Activated CD4-positive, alpha-beta T cell treated with anti-CD3 and anti-CD28 coated beads, Interleukin-2, Interleukin-4, amounts not matched to agents 100 ng/mL and 50 ng/mL, durations not matched to agents 16 hours and 8 hours (primary cell): ENCODE measurements at places on chromosomes 1 and 21.

DNA sequence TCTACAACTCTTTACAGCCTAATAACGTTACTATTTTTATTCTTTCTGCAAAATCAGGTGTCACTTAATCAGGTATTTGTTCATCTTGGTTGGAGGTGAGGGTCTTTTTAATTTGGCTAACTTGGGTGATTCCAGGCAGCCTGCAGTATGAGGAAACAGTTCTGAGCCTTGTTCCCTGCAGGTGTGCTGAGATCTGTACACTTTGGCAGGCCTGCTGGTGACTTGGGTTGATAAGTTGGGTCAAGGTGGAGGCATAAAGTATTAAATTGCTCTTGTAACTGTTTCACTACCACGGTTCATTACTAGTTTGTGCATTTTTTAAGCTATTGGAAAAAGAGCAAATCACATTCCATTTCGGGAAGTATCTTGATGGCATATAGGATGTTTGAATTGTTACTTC lies 10.0 kb downstream of the MAP3K21 start:
- DNase-seq, result no peak

- DNase-seq, result no peak
These were observed 27.5 kb downstream of the TMEM51 start for GRCh38 chr1:15180945-15181523.

DNA sequence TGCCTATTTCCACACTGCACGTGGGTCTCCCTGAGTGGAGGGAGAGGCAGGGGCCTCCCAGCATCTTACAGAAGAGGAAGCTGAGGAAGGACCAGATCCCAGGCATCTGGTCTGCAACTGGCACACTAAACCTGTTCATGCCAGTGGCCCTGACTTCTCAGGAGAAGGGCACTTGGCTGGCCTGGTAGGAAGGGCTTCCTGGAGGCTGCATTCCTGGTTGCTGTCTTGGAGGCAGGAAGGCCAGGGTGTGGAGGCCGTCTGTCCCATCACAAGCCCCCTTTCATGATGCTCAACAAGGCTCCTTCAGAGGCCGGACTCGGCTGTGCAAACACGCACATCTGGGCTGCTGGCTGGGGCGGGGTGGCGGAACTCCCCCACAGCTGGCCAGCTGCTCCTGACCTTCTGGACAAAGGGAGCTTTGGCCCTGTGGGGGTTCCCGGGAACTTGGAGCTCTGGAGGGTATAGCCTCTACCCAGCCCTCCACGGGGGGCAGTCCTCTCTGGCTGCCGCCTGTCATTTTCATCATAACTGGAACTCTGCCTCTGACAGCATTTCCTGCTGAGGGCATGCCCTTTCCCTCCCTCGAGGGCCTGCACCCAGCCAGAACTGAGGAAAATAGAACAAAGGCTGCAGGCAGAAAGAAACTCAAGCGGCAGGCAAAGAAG lies 39.2 kb upstream of the POU3F1 start:
- no peak for DNase-seq

DNA sequence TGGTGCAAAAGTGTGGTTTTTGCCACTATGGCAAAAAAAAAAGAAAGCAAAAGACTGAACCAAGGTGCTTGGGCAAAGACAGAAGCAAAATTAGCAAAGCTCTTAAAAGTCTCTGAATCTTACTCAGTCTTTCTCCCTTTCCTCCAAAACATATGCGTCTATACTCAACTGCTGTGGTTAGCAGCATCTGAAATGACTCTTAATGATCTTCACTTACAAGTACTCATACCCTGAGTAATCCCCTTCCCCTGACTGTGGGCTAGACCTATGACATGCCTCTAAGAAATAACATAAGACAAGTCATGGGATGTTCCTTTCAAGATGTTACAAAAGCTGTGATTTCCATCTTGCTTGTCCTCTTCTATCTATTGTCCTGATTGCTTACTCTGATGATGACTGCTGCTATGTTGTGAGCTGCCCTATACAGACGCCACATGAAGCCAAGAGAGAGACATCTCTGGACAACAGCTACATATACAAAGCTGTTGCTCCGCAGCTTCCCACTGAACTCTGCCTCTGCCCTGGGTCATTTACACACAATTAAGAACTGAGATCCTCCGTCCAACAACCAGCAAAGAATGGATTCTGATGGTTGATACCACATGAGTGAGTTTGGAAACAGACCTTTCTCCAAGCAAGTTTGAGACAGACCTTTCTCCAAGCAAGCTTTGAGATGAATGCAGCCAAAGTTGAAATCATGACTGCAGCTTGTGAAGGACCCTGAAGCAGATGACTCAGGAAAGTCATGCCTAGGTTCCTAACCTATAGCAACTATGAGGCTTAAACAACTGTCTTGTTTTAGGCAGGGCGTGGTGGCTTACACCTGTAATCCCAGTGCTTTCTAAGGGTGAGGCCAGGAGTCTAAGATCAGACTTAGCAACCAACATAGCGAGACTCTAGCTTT lies 55.2 kb downstream of the PUM1 start:
- peak; percentile 88 for DNase-seq

DNA sequence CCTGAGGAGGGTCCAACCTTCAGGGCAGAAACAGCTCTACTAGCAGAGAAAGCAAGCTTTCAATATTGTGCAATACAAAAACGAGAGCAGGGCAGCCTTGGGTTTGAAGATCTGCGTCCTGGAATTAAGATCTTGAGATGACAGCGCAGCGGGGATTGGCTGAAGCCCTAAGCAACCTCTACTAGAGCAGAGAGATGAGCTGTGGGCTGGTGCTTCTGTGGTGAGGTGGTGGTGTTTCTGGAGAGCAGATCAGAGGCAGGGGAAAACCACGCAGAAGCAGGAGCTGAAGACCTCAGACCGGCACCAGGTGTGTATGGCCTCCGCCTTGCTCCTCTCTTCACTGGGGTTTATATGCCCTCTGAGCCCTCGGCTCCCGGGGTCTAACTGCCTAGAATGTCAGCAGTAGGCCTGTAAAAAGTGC lies 12.5 kb downstream of the TRAF3IP3 start:
- DNase-seq, result peak; percentile 97

DNA sequence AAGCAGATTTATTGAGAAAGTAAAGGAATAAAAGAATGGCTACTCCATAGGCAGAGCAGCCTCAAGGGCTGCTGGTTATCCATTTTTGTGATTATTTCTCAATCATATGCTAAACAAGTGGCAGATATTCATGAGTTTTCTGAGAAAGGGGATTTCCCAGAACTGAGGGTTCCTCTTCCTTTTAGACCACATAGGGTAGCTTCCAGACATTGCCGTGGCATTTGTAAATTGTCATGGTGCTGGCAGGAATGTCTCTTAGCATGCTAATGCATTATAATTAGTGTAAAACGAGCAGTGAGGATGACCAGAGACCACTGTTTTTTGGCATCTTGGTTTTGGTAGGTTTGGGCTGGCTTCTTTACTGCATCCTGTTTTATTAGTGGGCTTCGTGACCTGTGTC lies 16.8 kb upstream of the FMN2 start:
- DNase-seq, result no peak

GRCh38 chr1:210456731-210457255 lies 128.1 kb downstream of the HHAT start:
- DNase-seq, result no peak

DNA sequence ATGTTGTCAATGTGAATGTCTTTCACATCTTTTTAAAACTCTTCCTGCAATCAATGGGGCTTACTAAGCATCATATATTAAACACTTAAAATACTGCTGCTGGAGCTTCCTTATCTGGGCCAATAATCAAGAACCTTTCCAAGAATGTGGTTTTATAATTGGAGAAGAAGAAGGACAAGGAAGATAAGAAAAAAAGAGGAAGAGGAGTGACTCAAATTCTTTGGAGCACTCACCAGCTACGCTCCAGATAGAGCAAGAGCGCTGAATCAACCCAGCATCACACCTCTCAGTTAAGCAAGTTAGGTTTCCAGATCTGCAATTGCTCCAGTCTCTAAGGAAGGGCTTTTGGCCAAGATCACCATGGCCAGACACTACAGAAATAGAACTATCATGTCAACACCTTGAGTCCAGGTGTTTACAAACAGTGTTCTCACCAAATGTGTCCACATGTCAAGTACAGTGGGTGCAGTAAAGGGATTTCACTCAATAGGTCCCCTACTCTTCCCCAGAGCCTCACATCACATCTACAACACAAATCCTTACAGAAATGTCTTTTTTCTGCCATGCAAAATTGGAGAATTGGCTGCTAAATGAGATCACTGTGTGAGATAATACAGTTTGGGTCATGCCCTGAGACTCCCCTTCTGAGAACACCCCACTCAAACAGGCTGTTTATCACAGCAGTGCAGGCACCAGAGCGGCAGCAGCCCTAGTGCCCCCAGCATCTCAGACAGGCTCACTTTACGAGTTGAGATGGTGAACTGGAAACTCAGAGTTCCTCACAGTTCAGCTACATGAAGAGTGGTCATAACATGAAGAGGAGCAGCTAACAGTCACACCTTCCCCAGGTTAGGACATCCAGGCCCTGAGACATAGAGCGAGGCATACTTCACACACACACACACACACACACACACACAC lies 1.7 kb upstream of the SPRR2B start:
- no peak for DNase-seq

GRCh38 chr1:245133995-245134715 lies 20.6 kb upstream of the KIF26B start:
- no peak for DNase-seq

GRCh38 chr1:214658785-214659184 lies 55.8 kb downstream of the CENPF start:
- DNase-seq, result no peak

DNA sequence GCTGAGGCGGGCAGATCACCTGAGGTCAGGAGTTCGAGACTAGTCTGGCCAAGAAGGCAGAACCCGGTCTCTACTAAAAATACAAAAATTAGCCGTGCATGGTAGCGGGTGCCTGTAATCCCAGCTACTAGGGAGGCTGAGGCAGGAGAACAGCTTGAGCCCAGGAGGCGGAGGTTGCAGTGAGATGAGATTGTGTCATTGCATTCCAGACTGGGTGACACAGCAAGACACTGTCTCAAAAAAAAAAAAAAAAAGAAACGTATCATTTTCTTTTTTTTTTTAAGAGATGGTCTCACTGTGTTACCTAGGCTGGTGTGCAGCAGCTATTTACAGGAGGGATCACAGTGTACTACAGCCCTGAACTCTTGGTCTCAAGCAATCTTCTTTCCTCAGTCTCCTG lies 47.3 kb downstream of the ITGB3BP start:
- DNase-seq, result no peak

- no peak for DNase-seq
These were observed 16.9 kb upstream of the IFI16 start for GRCh38 chr1:158992787-158993312.

GRCh38 chr1:2174348-2175054 lies 20.1 kb downstream of the FAAP20 start:
- DNase-seq, result peak; percentile 30

- DNase-seq, result peak; percentile 19
These were observed 14.8 kb upstream of the ZNF669 start for GRCh38 chr1:247118946-247119446.

DNA sequence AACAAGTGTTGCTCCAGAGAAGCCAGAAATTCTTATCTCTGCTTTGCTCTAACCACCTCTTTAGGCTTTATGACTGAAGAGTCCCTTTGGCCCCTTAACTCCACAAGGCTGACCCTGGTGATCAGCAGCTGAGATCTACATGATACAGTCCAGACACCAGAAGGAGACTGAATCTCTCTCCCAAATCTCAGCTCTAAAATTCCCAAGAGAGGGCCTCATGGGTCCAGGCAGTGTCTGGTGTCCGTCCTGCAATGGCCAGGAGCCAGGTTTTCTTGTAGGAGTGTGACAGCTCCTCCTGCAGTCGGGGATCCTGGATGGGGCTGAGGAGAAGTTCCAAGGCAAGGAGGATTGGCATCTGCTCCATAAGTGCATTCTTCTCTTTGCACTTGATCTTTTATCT lies 35.3 kb downstream of the L1TD1 start:
- no peak for DNase-seq

- no peak for DNase-seq
These were observed 67.4 kb downstream of the DDAH1 start for GRCh38 chr1:85397490-85398032.

DNA sequence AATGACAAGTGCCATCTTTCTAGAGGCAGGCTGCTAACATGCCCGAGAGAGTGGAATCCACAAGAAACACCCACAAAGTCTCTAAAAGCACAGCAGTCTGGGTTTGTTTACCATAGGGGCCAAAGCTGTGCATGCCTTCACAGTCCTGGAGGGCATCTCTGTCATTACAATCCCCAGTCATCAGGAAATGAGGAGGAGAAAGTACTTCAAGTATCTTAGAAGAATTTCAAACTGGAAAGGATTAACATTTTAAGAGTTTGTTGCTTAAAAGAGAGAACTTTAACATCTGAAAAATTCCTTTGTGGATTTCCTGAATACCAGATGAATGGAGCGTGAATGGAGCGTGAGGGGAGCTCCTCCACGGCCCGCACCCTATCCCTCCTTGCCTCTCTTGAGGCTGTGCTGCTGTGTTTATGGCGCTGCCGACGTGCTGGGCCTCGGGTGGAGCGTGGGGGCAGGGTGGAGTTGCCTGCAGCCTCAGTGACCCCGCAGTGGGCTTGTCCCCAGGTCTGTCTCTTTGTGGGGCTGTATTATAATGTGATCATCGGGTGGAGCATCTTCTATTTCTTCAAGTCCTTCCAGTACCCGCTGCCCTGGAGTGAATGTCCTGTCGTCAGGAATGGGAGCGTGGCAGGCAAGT lies 23.3 kb downstream of the SLC6A17 start:
- DNase-seq, result no peak

DNA sequence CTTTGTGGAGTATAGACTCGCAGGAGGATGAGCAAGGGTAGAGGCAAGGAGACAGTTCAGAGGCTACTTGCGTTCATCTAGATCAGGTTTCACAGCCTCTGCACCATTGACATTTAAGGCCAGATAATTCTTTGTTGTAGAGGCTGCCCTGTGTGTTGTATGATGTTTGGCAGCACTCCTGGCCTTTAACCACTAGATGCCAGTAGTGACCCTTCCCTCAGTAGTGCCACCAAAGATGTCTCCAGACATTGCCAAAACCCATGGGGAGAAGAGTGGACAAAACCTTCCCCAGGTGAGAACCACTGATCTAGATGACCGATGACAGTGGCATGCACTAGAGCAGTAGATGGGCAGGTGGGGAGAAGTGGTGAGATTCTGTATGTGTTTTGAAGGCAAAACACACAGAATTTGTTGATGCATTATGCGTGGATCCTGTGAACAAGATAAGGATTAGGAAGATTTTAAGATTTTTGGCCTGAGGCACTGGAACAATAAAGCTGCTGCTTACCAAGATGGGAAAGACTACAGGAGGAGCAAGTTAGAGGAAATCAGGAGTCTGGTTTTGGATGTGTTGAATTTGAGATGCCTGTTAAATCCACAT lies 9.9 kb upstream of the COG2 start:
- DNase-seq, result peak; percentile 25

DNA sequence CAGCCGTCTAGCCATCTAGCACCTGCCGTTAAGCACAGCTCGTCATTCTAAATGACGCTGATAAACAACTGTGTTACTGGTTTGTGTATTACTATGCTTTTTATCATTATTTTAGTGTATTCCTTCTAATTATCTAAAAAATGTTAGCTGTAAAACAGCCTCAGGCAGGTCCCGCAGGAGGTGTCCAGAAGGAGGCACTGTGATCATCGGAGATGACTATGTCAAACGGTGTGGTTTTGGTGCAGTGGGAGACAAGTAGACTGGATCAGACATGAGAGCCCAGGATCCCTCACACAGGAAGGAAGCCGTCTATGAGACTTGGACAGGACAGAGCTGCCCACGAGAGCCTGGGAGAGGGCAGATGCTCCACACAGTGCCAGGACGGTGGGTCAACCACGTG lies 55.3 kb upstream of the COL6A1 start:
- no peak for DNase-seq

GRCh38 chr1:154483941-154484803 lies 17.8 kb upstream of the TDRD10 start:
- DNase-seq, result no peak
